ENCODE measurements at places on chromosomes 12 and 14.

GRCh38 chr12:55041345-55042055, 21.7 kb downstream of the NEUROD4 start:
- no peak for DNase-seq

- no peak for DNase-seq
Measured at GRCh38 chr14:68491793-68492192, 301.1 kb downstream of the ZFP36L1 start.

DNA sequence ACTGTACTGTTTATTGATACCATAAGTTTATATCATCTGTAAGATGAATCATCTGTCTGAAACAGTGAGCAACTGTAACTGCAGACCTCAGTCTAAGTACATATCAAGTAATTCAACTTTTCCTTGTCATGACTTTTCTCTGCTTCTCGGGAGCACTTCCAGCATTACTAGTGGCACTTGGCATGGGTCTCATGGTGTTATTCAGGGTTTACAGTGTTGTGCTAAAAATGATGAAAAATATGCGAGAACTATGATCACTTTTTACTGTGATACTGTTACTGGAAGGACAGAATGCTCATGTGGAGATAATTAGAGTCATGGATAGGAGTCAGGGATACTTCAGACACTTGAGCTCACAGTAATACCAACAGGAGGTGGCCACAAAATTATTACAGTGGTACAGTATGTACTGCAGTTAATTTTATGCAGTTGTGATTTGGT, 8.3 kb downstream of the KTN1 start:
- no peak for DNase-seq

- no peak for DNase-seq
Measured at GRCh38 chr12:4303750-4304149, 17.3 kb upstream of the TIGAR start.

DNA sequence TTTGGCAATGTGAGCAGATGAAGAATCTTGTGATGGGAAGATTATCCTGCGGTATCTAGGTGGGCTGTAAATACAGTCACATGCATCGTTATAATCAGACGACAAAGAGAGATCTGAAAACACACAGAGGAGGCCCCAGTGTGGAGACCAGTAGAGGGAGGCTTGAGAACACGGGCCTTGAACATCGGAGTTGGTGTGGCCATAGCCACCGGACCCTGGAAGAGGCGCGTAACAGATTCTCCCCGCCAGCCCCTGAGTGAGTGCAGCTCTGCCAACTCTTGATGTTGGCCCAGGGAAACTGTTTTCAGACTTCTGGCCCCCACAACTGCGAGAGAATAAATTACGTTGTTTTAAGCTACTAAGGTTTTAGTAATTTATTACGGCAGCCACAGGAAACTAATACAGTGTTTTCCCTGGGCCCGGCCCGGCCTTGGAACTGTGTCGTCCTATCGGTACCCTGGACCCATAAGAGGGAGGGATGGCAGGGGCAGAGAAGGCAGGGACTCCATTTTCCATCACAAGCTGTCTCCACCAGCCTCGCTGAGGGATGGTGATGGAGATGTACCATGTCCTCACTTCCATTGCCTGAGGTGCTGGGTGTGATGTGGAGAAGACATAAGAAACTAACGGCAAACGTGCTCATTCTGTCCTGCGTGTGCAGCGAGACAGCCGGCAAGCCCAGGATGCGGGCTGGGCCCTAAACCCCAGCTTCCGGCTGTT, 91.6 kb downstream of the NTF3 start:
- no peak for DNase-seq

DNA sequence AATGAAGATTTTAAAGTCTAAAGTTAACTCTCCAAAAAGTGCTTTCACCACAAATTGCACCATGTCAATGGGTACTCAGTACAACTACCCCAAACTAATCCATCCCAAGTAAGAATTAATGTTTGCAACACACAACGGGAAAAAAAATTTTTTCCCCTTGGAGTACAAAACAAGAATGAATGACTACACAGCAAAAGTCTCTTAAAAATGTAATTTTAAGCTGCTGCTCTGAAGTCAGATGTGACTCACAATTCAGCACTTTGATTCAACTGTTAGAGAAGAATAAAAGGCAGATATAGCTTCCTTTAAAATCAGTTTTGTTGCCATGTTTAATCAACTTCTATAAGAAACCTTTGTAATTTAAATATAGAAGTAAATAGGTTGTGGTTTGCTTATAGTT, 42.5 kb upstream of the VPS33A start:
- DNase-seq, result no peak

- DNase-seq, result no peak
Measured at GRCh38 chr12:18476861-18477260, 215.5 kb downstream of the PIK3C2G start.

DNA sequence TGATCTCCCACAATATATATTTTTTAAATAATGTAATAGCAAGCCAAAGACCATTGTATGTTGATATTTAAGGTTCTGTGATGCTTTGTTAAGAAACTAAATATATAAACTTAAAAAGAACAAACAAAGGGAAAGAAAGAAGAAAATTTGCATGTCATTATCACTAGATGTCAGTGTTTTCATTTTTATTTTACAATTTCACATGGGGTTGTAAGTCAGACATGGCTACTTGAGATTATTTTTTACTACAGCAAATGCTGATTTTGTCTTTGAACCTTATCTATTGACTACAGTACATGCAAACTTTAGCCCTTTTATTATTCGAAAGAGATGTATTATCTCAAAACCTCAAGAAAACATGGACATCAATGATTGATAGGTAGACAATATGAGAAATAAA, 36.1 kb downstream of the SLCO1C1 start:
- no peak for DNase-seq

- DNase-seq, result no peak
Measured at GRCh38 chr12:116314477-116314876, 37.0 kb upstream of the MED13L start.

- DNase-seq, result no peak
Measured at GRCh38 chr12:11749943-11750690, 100.6 kb downstream of the ETV6 start.

- DNase-seq, result no peak
Measured at GRCh38 chr14:70917633-70918032, 10.4 kb downstream of the PCNX1 start.

DNA sequence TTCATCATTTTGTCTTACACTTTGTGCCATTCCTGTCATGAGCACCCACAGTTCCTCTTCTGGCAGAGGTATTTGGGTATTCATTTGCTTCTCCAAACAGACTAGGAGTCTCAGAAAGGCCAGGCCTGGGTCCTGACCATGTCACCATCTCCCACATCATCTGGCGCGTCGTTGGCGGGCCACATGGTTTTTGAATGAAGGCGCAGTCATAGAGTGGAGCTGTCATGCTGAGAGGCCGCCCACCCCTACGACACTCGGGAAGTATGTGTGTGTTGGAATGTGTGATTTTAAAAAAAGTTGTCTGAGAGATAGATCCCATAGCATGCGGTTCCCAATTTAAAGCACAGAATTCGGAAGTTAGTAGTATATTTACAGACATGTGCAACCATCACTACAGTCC, 15.6 kb upstream of the TTC7B start:
- no peak for DNase-seq

DNA sequence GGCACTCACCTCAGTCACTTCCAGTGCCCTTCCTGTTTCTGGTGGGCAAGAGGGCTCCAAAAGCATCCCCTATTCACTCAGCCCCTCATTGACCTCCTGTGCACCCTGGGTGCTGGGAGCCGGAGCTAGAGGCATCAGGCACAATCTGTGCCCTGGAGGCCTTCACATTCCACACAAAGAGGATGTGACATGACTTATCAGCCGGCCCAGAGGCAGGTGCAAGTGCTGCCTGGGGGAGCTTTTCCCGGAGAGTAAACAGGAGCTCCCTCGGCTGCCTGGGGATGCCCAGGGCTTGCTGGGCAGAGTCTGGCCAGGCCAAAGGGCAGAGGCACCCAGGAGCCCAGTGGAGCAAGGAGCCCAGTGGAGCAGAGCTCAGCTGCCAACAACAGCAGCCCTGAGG, 64.5 kb downstream of the BCL11B start:
- no peak for DNase-seq

DNA sequence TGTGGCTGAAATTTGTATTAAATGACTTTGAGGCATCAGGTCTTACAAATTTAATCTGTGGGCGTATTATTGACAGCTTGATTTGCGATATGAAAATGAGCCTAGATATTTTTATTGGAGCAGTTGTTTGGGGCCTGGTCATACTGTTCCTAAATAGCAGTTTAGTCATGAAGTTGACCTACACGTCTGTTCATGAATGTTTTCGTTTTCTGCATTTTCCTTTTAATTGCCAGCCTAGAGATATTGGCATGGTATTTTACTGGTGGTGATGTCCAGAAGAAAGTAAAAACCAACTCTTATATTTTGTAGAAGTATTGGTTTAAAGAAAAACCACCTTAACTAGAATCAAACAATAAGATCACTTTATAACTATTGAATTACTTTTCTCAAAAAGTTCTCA, 1.8 kb downstream of the EML1 start:
- DNase-seq, result no peak

DNA sequence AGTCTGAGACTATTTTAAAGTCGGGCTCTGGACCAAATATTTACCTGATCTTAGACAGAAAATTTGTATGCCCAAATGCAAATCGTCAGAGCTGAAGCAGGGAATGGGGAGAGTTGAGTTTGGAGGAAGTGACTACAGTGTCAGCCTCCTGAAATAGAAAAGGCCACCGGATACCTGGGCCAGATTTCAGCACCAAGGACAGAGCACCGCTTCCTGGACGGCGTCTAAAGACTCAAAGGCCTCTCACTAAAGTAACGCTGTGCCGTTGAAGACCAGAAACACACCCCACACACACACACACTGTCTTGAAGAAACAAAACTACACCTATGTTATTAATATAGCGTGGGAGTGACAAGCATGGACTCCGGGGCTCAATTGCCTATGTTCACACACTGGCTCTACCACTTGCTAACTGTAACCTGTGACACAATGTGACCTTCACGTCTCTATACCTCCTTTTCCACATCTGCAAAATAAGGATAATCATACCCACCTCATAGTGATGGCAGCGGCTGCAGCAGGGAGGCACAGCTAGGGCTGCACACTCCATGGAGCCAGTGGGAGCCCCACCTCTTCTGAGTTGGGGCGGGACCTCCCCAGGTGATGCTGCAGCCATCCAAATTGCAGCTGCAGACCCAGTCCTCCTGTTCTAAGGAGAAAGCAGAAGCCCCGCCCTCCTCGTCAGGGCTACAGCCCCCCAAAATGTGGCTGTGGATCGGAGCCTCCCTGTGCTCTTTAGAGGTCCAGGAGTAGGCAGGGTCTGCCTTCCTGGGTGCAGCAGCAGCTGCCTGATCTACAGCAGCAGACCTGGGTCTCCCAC, 35.6 kb downstream of the KRT76 start:
- DNase-seq, result peak; percentile 44

DNA sequence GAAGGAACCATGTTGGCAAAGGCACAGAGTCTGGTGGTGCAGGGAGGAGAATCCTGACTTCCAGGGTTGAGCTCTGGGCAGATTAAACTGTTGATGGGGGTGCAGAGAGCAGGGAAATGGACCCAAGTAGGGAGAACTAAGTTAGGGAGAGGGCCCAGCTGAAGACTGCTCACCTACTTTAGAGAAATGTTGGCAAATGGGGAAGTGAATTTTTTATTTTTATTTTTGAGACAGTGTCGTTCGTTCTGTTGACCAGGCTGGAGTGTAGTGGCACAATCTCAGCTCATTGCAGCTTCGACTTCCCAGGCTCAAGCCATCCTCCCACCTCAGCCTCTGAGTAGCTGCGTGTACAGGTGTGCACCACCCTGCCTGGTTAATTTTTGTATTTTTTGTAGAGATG, 32.1 kb upstream of the TUBA1A start:
- DNase-seq, result no peak

- peak; percentile 47 for DNase-seq
Measured at GRCh38 chr12:57452937-57453509, 2.1 kb upstream of the INHBE start.

- no peak for DNase-seq
Measured at GRCh38 chr12:71128191-71128788, 29.5 kb downstream of the TSPAN8 start.

DNA sequence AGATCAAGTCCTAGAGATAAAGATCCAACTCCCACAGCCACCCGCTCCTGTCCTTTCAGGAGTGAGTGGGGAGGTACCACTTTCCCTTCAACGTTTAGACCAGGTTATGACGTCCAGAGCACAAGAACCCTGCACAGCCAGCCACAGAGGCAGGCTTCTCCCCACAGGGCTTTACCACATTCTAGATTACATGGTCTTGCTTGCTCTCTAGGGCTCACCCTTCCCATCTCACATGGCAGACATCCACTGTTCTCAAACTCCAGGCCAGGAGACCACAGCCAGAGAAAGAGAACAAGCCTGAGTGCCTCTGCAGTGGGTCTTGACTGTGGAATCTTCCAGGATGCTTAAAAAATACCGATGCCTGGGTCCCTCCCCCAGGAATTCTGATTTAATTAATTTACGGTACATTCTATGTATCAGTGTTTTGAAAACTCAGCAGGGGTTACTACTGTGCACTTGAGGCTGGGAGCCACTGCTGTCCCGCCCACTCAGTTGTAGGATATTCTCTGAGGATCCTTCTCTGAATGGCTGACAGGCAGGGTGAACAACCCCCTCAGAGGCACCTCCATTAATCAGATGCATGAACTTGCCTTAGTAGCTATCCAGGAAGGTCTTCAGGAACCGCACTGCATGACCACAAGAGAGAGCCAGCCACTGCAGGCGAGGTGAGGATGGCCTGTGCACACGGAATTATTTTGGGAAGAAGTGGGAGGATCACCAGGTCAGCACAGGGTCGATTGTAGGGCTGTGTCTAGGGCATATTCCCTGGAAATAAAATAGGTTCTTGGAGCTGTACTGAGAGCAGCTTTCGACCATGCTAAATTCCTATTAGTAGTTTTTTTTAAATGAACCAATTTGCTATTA, 21.5 kb upstream of the SOCS2 start:
- no peak for DNase-seq

DNA sequence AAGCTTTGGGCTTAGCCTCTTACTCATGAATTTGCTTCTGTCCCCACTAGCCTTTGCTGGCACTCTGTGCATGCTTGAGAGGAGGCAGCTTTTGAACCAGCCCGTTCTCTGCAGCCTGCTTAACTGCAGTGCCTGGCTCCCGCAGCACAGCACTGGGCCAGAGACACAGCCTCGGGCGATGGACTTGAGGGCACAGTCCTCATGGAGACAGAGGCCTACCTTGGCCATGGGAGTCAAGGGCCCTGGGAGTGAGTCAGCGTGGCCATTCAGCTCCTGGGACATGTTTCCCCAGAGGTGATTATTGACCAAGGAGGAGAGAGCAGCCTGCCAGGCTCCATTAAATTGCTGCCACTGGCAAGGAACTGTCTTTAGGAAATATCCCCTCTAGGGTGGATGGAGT, 93.5 kb downstream of the SMOC1 start:
- DNase-seq, result no peak

- no peak for DNase-seq
Measured at GRCh38 chr14:72558721-72559120, 335.2 kb downstream of the DPF3 start.
